Stimulated activated naive CD8-positive, alpha-beta T cell treated with anti-CD3 and anti-CD28 coated beads, Interleukin-15, amount 100 ng/mL, for 72 hours (primary cell): ENCODE measurements at places on chromosomes 1 and 21.

DNA sequence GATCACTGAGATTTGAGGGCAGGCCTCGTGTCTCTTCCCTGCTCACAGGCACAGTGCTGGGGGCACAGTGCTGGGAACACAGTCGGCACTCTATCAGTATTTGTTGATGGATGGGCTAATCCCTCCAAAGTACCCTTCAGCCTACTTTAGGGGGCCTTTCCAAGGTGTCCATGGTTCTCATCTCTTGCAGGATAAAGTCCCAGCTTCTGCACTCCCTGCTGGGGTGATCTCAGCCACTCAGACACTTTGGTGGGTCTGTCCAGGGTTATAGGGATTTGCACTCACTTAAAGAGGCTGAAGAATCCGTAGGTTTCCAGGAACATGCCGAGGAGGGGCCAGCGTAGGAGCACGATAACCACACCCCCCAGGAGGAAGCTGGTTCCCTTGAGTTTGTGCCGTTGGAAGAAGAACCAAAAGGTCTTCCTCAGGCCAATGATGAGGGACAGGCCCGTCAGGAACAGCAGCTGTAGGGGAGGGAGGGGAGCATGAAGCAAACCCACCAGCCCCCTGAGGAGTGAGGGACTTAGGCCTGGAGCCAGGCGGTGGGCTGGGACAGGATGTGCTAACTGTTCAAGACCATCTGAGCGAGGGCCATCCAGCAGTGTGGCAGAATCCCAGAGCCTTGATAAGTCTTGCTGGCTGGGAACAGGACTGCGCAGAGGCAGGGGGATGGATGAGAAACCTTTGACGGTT lies 5.2 kb upstream of the KISS1 start:
- no peak for DNase-seq

GRCh38 chr1:243414152-243414494 lies 158.3 kb downstream of the SDCCAG8 start:
- DNase-seq: no peak

DNA sequence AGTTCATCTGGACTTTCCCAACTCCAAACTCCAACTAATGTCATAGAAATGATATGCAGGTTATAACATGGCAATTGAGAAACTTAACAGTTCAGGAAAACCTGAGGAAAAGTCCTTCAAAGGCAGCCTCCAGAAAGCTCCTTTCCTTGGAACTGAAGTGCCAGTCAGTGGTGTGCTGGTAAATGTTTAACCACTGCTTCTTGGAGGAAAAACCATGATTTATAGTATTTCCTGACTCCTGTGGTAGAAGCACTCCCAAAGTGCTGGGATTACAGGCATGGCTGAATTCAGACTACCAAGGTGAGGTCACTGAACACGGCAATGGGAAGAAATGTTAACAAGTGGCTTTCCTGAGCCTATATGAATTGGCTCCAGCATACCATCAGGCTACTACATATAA lies 26.7 kb upstream of the ZNHIT6 start:
- no peak for DNase-seq

DNA sequence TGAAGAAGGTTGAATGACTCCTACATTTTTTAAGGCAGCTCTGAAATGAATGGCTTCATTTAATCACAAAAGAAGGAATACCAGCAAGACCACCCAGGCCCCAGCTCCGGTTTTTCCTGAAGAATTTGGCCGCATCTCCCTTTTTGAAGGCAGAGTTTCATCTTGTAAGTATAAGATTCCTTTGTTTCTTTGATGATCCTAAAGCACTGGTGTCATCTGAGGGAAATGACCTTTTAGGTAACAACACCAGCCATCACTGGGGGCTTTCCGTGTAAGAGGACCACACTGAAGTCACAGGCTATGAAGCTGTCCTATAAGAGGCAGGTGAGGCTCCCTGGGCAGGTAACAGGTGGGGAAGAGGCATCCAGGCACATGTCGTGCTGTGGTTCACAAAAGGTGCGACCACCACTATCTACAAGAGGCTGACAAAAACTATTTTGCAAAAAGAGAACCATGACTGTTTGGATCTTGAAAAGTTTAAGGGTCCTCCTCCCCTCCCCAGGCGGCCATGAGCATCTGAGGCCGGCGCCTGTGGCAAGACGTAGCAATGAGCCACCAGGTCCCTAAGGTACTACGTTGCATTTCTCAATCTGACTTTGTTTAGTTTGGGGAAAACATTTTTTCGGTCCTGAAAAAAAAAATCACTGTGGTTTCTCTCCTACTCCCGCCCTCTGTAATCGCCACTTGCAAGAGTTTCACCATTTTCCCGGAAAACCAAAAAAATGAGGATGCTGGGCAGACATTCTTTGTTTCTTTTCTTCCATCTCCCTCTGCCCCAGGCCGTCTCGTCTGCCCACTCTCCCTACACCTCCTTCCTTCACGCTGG lies 46.3 kb upstream of the IRF2BP2 start:
- DNase-seq: no peak

DNA sequence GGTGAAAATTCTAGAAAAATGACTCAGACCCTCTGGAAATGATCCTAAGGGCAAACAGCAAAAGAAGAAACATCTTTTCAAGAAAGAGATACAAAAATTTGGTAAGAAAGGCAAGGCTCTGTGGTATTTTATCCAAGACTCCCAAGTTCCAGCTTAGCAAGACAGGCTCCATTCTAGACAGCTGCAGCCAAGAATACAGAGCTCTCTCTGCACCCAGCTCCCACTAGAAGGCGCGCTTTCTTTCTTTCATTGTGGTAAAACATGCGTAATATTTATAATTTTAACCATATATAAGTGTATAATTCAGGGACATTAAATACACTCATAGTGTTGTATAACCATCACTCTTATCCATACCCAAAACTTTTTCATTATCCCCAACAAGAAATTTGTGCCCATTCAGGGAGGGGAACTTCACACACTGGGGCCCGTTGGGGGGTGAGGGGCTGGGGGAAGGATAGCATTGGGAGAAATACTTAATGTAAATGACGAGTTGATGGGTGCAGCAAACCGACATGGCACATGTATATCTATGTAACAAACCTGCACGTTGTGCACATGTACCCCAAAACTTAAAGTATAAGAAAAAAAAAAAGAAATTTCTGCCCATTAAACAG lies 2.2 kb upstream of the HFM1 start:
- no peak for DNase-seq

GRCh38 chr1:44281962-44282703 lies 68.9 kb downstream of the DMAP1 start:
- no peak for DNase-seq

DNA sequence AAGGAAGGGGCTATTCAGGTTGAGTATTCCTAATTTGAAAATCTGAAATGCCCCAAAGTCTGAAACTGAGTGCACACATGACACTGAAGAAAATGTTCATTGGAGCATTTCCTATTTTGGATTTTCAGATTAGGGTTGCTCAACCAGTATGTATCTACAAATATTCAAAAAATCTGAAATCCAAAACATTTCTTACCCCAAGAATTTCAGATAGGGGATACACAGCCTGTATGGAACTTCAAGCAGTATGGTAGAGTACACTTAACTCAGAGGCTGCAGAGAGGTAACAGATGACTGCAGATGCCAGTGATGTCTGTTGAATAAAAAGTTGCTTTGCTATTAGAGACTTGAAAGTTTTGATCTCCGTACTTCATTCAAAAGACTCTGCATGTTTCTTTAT lies 19.0 kb downstream of the YTHDF2 start:
- DNase-seq: no peak

DNA sequence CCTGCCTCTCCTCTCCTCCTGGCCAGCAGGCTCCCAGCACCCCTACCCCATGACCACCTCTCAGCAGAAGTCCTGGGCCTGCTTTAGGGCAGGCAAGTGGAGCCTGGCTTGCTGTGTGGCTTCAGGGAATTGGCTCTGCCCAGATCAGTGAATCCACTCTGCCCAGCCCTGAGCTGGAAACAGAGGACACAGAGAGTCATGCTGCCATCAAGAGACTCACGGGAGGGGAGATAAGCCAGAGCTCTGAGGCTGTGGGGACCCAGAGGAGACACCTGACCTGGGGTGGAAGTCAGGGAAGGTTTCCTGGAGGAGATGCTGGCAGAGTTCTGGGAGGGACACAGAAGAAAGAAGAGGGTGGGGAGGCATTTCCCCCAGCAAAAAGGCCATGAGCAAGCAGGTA lies 54.2 kb downstream of the GLIS1 start:
- no peak for DNase-seq
